ENCODE measurements at places on chromosomes 6 and 20. TPM values are rescaled to one million over a fixed set of nuclear protein-coding genes. Genes with fewer than 3 reads are reported as not detected.

Gene GJA10
- not detected for polyA plus RNA-seq

GRCh38 chr6:148508401-148509041 lies 165.9 kb downstream of the SASH1 start:
- H3K4me3 ChIP-seq, result no peak overlapping the region
- H3K4me1 ChIP-seq, result no peaks in the 10 kb centered on the region
- H3K27ac ChIP-seq, result peak overlapping the region; percentile 67
- DNase-seq, result no peak
- no peaks in the 10 kb centered on the region for H3K27me3 ChIP-seq

DNA sequence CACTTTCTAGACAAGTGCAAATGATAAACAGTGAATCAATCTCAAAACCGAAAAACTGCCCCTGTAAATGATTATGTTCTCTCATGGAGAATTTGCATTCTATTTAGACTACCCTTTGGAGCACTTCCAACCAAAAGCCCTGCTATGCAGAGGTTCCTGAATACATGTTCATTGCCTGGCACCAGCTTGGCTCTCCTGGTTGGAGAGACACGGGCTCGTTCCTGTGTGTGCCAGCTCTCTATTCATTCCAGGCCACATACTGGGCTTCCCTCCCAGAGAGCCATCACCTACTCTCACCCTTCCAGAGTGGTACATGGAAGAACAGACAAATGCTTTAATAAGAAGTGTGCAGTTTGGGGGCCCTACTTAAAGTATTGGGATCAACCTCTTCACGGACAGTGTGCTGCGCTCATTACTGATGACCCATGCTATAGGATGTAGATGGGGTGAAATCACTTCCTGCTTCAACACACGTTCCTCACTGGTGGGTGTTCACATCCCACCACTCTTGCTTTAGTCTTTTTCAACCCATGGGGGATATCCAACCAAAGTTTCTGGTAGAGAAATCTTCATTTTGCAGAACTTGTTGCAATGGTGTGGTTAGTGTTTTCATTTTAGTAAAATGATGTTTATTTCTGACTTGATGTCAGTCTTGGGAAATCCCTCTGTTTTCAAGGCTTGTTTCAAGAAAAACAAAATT lies 38.5 kb upstream of the NAA20 start:
- H3K4me3 ChIP-seq, result no peak overlapping the region
- peaks cover 48% of the 10 kb centered on the region for H3K36me3 ChIP-seq
- no peaks in the 10 kb centered on the region for H3K4me1 ChIP-seq
- H3K27me3 ChIP-seq, result no peaks in the 10 kb centered on the region
- DNase-seq, result no peak

DNA sequence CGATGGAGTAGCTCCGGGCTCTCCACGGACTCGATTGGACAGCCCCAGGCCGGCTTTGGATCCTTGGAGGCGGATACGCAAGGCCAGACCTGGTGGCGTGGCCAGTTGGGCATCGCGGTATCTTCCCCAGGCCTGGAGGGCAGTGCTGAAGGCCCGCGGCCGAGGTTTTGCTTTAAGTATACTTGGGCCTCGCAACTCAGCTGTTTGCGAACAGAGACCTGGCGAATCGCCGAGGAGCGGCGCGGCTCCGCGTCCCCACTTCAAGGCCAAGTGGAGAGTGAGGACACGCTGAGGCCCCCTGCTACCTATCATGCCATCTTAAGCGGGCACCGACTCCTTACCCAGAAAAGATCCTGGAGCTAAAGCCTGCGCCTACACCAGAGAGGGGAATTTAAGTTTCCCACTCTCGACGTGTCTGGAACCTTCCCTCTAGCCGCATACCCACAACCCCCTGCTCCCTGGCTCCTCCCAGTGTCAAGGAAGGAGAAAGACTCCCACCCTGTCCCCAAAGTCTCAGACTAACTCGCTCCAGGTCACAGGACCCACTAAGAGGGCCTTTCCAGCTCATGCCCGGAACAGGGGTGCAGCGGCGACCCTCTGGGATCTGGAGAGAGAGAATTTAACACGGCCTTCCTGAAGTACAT lies 4.1 kb downstream of the LINC00237 start:
- no peak overlapping the region for H3K4me3 ChIP-seq
- no peak overlapping the region for H3K27ac ChIP-seq
- peaks cover 5% of the 10 kb centered on the region for H3K4me1 ChIP-seq
- H3K36me3 ChIP-seq, result no peaks in the 10 kb centered on the region
- peaks cover 15% of the 10 kb centered on the region for H3K27me3 ChIP-seq
- peak; percentile 38 for DNase-seq

DNA sequence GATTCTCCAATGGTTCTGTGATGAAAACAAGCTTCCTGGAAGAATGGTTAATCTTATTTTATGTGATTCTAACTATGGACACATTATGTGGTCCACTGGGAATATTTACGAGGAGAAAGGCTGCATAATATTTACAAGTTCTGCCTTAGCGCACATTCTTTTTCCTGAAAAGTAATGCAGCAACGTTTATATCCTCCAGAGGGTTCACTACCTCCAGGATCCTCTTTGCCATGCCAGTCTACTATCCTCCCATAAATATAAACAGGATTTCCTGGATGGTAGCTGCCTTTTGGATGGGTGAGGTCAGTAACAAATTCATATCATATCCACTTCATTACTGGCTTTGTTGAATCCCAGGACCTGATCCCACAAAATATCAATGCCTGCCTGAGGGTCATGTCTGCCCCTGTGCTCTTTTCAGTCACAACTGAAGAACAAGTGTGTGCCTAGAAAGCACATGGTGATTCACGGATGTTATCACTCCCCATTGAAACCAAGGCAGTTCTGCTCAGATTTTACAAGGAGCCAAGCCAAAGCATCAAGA lies 30.4 kb downstream of the ADGRF5 start:
- H3K4me1 ChIP-seq, result peaks cover 25% of the 10 kb centered on the region
- no peaks in the 10 kb centered on the region for H3K36me3 ChIP-seq
- H3K4me3 ChIP-seq, result no peak overlapping the region
- H3K27ac ChIP-seq, result no peak overlapping the region

Gene PDYN
- polyA plus RNA-seq, result not detected

DNA sequence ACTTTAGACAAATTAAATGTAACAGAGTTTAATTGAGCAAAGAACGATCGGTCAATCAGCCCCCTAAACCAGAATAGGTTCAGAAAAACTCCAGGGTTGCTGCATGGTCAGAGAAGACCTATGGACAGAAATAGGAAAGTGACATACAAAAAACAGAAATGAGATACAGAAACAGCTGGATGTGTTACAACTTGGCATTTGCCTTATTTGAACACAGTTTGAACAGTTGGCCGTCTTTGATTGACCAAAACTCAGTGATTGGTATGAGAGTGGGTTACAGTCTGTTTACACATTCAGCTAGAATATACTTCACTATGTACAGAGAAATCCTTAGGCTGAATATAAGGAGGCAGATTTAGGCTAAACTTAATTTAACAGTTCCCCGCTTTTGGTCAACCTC lies 19.9 kb downstream of the SRSF6 start:
- H3K4me1 ChIP-seq, result no peaks in the 10 kb centered on the region
- no peaks in the 10 kb centered on the region for H3K36me3 ChIP-seq
- DNase-seq, result no peak
- H3K4me3 ChIP-seq, result no peak overlapping the region

DNA sequence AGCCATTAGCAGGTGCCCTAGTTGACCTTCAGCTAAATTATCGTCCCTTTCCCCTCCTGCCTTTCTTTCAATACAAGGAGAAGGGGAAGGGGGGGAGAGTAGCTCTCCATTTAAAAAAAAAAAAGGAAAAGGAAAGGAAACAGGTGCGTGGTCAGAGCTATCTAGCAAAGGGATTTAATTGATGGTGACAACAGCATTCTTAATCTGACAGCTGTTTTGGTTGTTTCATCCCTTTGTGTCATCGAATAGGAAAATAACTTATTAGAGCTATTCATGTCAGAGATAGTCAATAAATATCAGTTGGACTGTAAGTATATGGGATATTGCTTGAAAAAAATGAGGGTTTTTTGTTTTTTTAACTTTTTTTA lies 195.2 kb upstream of the SASH1 start:
- H3K4me3 ChIP-seq, result no peak overlapping the region
- no peaks in the 10 kb centered on the region for H3K4me1 ChIP-seq
- H3K27ac ChIP-seq, result no peak overlapping the region
- no peaks in the 10 kb centered on the region for H3K36me3 ChIP-seq
- DNase-seq, result no peak
- peaks cover 2% of the 10 kb centered on the region for H3K27me3 ChIP-seq

Gene PKIB
- 80.5 TPM for polyA plus RNA-seq

- no peak overlapping the region for H3K4me3 ChIP-seq
- H3K36me3 ChIP-seq, result no peaks in the 10 kb centered on the region
- H3K27me3 ChIP-seq, result no peaks in the 10 kb centered on the region
- no peak for DNase-seq
- H3K4me1 ChIP-seq, result no peaks in the 10 kb centered on the region
Measured at GRCh38 chr6:15062516-15063252, 183.2 kb upstream of the JARID2 start.

Gene GPR6
- polyA plus RNA-seq, result 0.04 TPM

DNA sequence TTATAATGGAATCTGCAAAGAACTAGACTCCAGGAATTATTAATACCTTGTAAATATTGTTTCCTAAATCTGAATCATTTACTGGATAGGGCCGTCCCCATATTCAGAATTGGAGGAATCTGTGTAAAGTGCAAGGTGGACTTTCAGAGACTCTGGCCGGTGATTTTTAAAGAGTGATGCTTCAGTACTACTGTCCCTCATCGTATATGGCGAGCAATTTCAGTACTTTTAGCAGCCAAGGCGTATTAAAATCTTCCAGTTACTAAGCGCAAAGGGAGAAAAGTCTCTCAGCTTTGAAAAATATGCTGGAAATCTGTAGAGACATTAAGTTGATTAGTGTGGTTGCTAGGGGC lies 483 bp downstream of the SMIM26 start:
- no peaks in the 10 kb centered on the region for H3K27me3 ChIP-seq
- no peak for DNase-seq
- peak overlapping the region; percentile 42 for H3K27ac ChIP-seq
- H3K36me3 ChIP-seq, result peaks cover 12% of the 10 kb centered on the region

- H3K4me3 ChIP-seq, result peak overlapping the region; percentile 97
- H3K27ac ChIP-seq, result peak overlapping the region; percentile 89
- H3K27me3 ChIP-seq, result no peaks in the 10 kb centered on the region
- no peak for DNase-seq
Measured at GRCh38 chr20:2469991-2470422, 582 bp downstream of the SNRPB start.

Gene PTCRA
- not detected for polyA plus RNA-seq

DNA sequence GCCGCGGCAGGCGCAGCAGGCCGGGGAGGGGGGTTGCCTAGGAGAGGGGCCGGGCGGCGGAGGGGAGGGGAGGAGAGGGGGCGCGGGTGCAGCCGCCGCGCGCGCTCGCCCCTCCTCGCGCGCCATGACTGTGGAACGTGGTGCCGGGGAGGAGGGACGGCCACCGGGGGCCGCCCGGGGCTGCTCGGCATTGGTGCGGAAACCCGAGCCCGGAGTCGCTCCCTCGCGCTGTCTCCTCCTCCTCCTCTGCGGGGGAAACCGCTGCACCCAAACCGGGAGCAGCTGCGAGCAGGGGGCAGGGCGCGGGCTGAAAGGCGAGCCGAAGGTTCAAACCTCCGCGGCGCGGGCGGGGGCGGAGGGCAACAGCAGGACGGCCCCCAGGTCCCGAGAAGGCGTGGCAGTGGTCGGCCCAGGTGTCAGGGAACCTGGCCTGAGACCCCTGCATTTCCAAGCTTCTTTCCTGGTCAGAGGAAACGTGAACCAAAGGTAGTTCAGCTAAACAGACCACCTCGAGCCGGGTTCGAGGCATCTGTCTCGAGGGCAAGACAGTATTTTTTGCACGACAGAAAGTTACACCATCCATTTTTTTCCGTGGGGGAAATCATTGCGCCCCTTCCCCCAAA lies 1.4 kb upstream of the TRERF1 start:
- H3K36me3 ChIP-seq, result no peaks in the 10 kb centered on the region
- H3K4me1 ChIP-seq, result peaks cover 17% of the 10 kb centered on the region
- H3K4me3 ChIP-seq, result peak overlapping the region; percentile 85
- H3K27me3 ChIP-seq, result no peaks in the 10 kb centered on the region

- no peaks in the 10 kb centered on the region for H3K27me3 ChIP-seq
- H3K27ac ChIP-seq, result no peak overlapping the region
- DNase-seq, result no peak
Measured at GRCh38 chr6:56156643-56157042, 90.7 kb downstream of the COL21A1 start.

Measured in small intestine (tissue), 16 donors.